ENCODE measurements at places on chromosomes 6 and 20.

DNA sequence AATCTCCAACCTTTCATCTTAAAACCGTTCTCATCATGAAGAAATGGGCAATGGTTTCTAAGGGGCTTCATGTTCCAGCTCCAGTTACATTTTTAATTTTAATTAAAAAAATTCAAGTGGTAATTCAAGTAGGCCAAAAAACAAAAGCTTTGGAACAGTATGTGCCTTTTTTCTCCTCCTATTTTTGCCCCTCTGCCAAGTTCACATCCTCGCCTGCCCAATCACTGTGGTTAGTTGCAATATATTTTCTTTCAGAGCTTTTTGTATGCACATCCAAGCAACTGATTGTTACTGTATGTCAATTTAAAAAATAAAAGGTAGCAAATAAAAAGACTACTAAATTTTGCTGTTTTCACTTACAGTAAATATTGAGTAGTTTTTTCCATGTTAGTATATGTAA, 99.8 kb upstream of the B3GAT2 start:
- DNase-seq = no peak

- no peak for DNase-seq
Observed at GRCh38 chr20:47111576-47111975, 216.9 kb downstream of the EYA2 start.

DNA sequence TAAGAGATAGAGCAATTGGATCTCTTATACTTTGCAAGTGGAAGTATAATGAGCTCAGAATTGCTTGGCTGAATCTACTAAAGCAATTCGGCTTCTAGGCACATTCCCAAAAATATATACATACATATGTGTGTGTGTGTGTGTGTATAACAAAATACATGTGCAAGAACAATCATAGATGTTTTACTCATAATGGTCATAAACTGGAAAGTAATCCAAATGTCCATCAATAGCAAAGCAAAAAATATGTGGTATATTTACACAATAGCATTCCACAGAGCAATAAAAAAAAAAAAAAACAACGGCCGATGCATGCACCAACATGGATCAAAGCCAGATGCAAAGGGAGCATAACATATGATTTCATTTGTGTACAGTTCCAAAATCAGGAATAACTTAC, 707.9 kb downstream of the RFPL4B start:
- no peak for DNase-seq

DNA sequence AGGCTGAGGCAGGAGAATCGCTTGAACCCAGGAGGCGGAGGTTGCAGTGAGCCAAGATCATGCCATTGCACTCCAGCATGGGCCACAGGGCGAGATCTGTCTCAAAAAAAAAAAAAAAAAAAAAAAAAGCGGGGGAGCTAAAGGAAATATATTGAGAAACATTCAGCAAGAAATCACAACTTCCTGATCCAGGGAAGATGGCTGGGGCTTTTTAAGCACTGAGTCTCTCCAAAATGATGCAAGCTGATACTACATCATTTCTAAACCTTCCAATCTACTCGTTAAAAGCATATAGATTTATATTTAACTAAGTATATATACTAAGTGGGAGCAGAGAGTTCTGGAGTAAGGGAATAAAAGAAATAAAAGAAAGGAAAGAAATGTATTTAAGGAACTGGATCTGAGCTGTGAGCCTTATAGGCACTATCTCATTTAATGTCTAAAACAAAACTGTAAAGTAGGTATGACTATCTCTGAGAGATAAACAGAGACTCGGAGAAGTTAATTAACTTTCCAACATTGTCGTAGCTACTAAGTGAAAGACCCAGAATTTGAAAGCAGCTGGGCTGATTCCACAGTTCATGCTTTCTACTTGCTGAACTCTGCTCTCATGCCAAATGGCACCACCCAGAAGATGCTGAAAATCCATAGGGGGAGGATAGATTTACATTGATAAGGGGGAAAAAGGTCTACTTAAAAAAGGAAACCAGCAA, 215.0 kb upstream of the MARCKS start:
- no peak for DNase-seq

DNA sequence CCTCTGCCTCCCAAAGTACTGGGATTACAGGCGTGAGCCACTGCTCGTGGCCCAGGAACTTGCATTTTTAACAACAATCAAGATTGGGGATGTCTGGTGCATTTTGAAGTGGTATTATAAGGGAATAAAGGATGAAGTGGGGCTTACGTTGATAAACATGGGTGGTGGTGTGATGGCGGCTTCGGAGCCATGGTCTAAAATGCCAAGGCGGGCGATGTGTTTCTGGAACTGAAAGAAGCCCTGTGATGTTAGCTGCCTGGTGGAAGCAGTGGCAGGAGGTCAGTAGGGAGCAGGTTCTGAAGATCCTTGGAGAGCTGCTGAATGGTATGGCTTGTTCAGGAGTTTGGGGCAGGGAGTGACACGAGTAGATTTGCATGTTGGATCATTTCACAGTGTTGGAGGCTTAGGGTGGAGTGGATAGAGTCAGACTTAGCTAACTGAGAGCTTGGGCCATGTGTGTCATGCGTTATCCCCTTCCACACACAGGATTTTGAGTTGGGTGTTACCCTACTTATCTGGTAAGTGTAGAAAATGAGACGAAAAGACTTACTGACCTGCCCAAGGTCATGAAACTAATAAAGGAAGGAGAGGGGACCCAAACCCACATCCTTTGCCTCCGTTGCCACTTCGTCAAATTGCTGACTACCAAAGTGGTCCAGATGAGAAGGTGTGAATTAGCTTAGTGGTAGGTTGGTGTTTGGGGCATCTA, 1.5 kb downstream of the NELFCD start:
- no peak for DNase-seq

Data from activated naive CD4-positive, alpha-beta T cell treated with Interleukin-2 at 50 U/mL for 16 hours (primary cell).